CD4-positive, alpha-beta T cell (primary cell): ENCODE measurements at places on chromosomes 3 and 15. TPM values are rescaled to one million over a fixed set of nuclear protein-coding genes. Genes with fewer than 3 reads are reported as not detected.

CCDC39 gene
- not detected for total RNA-seq

- no peak for DNase-seq
Measured at GRCh38 chr3:58519668-58520402, 17.2 kb downstream of the ACOX2 start.

SLC35G2 gene
- 0.14 TPM for total RNA-seq

- DNase-seq: no peak
Measured at GRCh38 chr3:122754929-122755328, 38.7 kb downstream of the HSPBAP1 start.

DNA sequence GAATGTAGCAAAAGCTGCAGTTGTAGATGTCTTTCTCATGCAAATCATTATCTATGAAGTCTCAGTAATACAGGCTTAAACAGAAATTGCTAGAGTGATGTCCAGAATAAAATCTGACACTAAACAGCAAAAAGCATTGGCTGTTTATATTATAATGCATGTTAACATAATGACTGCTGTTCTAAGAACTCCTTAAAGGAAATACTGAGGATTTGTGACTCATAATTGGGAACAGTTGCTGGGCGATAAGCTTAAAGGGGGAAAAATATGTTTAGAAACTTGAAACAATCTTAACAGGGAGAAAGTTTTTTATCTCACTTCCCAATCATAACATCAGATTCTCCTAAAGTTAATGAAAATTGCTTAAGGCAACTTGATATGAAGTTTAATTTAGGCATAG lies 17.5 kb downstream of the TIPARP start:
- no peak for DNase-seq

- DNase-seq: no peak
Measured at GRCh38 chr15:36960179-36960946, 140.0 kb downstream of the MEIS2 start.
